Fibroblast of pulmonary artery (primary cell): ENCODE measurements at places on chromosomes 7 and 10.
A peak's percentile ranks its signal among the peaks of the same experiment; 100 is the strongest.

- no peak for DNase-seq
Measured at GRCh38 chr7:2894118-2894940, 50.2 kb upstream of the GNA12 start.

GRCh38 chr7:94335586-94335985 is 59.1 kb upstream of the COL1A2 start:
- DNase-seq: no peak

DNA sequence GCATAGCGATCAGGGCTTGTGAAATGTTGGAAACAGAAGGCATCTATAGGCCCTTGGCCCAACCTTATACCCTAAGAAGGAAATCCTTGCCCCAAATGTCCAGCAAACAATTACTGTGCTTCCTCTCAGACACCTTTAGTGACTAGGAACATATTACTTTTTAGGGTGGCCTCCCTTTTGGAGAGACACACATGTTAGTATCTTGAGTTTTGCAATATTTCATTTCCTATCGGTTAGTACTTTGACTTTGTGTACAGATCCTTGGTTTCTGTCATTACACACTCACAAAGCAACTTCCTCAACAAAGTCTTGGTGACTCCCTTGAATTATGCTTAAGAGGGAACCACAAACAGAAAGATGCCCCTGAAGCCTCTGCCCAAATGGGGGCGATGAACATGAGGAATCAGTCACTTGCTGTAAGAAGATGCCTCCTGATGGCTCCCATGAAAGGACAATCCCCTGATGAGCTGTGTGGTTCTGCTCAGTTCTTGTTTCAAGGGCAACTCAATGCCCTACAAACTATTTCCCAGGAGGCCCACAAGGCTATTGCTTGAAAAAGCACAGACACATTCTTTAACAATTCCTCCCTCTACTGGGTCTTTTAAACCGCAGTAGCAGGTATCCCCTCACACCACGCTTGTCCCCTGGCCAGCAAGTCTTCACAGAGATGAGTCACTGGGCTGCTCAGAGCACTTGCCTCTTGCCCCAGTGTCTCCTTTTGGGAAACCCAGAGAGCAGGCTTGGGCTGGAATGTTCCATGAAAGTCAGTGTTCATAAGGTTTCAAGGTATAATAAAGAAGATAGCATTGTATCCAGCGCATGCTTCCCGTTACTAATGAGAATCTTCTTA is 196.2 kb downstream of the FANK1 start:
- peak; percentile 32 for DNase-seq

GRCh38 chr10:71747551-71748523 is 25.5 kb downstream of the VSIR start:
- no peak for DNase-seq

DNA sequence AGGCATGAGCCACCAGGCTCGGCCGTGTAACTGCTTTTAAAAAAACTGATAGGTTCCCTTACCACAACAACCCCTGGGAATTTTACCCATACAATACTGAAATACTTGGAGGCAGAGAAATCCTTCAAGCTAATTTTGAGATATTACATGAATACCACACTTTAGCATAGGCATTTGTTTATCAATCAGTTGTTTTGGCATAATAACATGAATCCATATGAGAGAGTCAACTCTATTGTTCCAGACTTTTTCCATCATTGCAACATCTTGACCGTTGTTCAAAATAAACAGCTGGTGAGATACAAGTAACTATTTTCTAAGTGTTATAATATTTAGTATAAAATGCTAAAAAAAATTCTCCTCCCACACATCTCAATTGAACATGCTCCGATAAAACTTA is 36.8 kb downstream of the LAMB4 start:
- peak; percentile 91 for DNase-seq

- DNase-seq: peak; percentile 54
Measured at GRCh38 chr10:102394801-102395399, 605 bp upstream of the NFKB2 start.

DNA sequence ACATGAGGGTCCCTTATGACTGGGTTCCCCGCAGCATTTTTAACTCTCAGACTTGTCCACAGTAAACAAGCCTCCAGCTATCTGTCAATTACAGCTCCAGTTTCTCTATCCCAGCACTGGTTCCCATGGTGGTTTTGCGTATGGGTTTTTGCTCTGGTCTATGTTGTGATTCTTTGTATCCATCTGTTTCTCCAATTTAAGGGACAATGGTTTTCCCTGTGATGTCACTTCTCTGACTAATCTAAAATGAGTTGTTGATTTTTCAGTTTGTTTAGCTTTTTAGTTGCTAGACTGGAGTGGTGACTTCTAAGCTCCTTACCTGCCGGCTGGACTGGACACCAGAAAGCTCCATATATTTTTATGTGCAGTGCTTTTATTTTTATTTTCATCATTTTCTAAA is 303.7 kb downstream of the INHBA start:
- DNase-seq: no peak

DNA sequence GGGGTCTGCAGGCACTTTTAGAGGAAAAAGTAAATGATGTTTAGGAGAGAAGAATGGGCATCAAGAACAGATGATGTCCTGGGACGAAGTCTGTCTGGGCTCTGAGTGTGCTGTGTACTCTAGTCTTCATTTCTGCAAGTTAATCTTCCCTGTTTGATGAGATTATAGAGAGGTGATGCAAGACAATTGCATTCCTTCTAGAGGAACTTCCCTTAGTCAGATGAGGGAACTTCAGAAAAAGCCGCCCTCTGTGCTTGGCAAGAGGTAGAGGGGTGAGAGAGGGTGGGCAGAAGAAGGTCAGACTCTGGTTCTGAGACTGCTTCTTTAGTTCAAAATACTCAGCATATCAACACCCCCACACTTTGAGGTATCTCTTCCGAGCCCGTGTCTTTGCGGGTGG is 797.9 kb downstream of the LRMDA start:
- no peak for DNase-seq

DNA sequence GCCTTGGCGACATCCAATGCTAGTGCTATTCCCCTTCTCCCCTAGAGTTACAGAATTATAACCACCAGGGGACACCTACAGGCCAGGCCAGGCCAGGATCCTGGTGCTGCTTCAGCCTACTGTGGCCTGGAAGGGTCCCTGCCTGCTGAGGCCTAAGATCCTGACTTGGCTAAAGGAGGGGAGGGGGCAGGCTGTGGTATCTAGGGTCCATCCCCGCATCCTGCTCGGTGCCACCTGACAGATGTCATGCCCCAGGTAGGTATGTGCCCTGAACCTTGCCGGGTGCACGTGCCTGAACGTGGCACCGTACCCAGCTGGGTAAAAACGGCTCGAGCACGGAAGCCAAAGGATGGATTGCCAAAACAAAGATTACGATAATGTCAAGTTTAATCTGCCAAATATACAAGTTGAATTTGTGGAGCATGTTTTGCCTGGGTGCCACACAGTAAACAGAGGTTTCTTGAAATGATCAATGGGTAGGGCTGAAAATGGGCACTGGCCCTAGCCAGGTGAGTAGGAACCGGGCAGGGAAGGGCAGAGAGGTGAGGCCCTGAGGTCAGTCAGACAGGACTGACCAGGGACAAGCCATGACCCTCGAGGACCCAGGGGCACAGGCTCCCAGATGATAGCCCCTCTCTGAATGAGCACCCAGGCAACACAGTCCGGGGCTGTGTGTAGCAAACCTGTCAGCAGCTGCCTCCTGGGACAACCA is 12.6 kb downstream of the PDAP1 start:
- no peak for DNase-seq

- no peak for DNase-seq
Measured at GRCh38 chr7:47282790-47283496, 299.0 kb downstream of the TNS3 start.

- DNase-seq: peak; percentile 90
Measured at GRCh38 chr7:100867040-100867775, at the start of gene TRIP6. Gene TRIP6, plus strand, starts transcription at chr7:100867387. Its CDS starts 111 bp downstream, at chr7:100867498.

DNA sequence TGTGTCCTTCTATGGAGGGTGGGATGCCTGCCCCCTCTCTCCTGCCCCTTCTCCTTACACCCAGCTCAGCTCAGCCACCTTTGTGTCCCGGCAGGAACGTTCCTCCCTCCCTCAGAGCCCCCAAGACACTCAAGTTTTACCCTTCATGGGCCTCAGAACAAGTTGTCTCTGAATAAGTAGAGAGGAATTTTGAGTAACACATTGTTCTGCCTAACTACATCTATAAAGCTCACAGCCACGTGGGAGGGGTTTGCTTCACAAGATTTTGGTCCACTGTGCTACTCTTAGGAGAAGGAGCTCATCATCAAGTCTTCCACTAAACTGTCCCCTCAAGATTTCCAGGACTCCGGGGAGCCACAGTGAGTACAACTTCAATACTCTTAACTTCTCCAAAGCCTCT is 51.6 kb upstream of the ZNF32 start:
- peak; percentile 33 for DNase-seq

DNA sequence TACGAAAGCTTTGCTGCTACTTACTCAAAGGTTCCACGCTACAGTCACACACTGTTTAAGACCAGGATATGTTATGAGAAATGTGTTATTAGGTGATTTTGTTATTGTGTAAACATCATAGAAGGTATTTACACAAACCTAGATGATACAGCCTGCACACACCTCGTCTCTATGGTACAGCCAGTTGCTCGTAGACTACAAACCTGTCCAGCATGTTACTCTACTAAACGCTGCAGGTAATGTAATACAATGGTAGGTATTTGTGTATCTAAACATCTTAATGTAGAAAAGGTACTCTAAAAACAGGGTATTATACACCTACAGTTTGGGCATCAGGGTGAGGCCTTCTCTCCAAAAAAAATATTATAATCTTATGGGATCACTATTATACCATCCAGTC is 181.2 kb downstream of the MYOF start:
- no peak for DNase-seq

DNA sequence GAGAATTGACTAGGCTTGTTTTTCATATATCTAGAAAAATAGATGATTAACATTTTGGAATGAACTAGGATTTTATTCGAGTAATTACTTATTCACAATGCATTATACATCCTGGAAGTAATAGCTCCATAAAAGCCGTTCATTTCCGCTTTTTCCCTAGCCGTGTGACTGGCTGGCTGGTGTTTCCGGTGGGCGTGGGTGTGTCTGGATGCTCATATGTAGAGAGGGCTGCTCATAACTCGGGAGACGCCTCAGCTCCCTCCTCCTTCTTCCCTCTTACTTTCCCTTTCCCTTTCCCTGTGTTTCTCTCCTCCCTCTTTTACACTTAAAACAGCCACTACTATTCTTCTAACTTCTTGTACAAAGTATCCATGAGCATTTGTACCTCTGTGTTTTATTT is 187.7 kb upstream of the VSTM2A start:
- no peak for DNase-seq

DNA sequence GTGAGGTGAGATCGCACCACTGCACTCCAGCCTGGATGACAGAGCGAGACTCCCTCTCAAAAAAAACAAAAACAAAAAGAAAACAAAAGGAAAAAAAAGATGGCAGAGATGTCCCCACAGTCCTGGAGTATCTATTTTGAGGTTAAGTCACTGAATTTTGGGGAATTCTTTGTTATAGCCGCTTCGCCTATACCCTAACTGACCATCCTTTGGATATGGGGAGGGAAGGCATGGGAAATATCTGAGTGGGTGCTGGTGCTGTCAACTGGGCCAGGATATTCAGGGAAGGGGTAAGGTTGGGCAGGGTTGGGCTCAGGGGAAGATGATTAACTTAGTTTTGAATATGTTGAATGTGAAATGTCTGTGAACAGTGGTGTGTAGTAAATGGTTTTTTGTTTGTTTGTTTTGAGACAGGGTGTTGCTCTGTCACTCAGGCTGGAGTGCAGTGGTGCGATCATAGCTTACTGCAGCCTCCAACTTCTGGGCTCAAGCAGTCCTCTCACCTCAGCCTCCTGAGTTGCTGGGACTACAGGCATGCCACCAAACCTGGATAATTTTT is 8.3 kb upstream of the GNB2 start:
- no peak for DNase-seq

DNA sequence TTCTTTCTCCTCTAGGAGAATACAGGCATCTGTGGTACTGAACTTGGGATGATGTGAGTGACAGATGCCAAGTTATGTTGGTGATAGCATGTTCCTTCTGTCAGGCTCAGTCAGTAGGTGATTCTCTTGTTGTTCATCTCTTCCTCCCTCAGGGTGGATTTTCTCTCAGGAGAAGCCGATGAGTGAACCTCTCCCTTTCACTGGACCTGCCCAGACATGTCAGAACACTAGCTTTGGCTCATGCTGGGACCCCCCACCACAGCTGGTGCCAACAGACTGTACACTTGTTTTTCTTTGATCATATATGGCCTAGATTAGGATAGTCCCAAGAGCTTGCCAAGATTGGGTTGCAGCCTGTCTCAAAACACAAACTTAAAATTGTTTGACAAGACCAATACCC is 129.4 kb downstream of the BMPER start:
- DNase-seq: no peak
